ENCODE measurements at places on chromosomes 6 and 20. TPM values are rescaled to one million over a fixed set of nuclear protein-coding genes. Genes with fewer than 3 reads are reported as not detected.

Gene DEFB132
- total RNA-seq: not detected

Gene BPIFA1
- not detected for total RNA-seq

Gene NFATC2
- 0.19 TPM for total RNA-seq

Gene TUBB2B
- 6.9 TPM for total RNA-seq

Gene PKIB
- 1.2 TPM for total RNA-seq

Gene MLIP
- total RNA-seq: not detected

Gene MRAP2
- total RNA-seq: 3.7 TPM

Gene ULBP3
- total RNA-seq: 16.7 TPM
